Aorta (tissue), 5 donors: ENCODE measurements at places on chromosomes 1 and 21. TPM values are rescaled to one million over a fixed set of nuclear protein-coding genes. Genes with fewer than 3 reads are reported as not detected.

Gene SPRR2G
- polyA plus RNA-seq: not detected

Gene ACTL8
- not detected for polyA plus RNA-seq

Gene IL6R
- 3.6 TPM for polyA plus RNA-seq

Gene AIRE
- polyA plus RNA-seq: not detected

Gene CD1E
- polyA plus RNA-seq: not detected

Gene CFAP57
- under 0.01 TPM for polyA plus RNA-seq

Gene GRIK1
- polyA plus RNA-seq: not detected

Gene RSRP1
- polyA plus RNA-seq: 60.1 TPM

DNA sequence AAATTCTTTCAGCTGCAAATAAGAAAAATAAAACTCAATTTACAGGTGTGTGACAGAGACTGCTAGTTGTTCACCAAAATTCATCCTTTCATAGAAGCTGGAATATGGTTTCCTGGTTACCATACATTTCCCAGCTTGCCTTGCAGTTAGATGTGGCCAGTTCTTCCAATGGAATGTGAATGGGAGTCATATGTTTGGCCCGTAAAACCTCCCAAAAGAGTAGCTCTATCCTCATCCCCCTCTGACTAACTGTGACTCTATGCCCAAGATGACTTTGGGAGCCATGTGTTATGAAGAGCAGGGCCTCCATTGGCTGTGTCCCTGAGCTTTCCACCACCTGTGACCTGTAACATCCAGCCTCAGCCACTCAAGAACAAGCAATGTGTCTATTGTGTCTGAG is 90.6 kb upstream of the NGF start:
- H3K27ac ChIP-seq: no peak overlapping the region
- H3K4me1 ChIP-seq: no peaks in the 10 kb centered on the region
- H3K4me3 ChIP-seq: no peak overlapping the region
- DNase-seq: no peak
- H3K36me3 ChIP-seq: no peaks in the 10 kb centered on the region

- no peaks in the 10 kb centered on the region for H3K36me3 ChIP-seq
- no peak overlapping the region for H3K27ac ChIP-seq
These were observed 7.2 kb downstream of the ZDHHC18 start for GRCh38 chr1:26833432-26834405.

DNA sequence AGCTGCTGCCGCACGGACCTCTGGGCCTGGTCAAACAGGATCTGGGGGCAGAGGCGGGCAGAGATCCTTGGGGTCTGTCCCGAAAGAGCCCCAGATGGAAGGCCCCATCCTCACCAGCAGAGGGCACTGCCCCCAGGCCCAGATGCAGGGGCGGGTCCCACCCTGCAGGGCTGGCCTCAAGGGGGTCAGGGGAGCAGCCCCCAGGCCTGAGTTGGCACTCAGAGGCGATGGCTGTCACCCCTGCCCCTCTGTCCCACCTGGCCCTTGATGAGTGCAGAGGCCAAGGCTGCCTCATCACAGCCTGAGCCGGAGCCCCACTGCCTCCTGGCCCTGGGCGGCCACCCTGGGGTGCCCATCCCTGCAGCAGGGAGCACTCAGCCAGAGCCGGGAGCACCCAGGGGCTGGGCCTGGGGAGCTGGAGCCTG is 5.7 kb downstream of the ACAP3 start:
- no peaks in the 10 kb centered on the region for H3K4me1 ChIP-seq
- DNase-seq: no peak
- H3K4me3 ChIP-seq: no peak overlapping the region

GRCh38 chr1:44621841-44622286 is 52.4 kb downstream of the TMEM53 start:
- no peaks in the 10 kb centered on the region for H3K4me1 ChIP-seq
- H3K27ac ChIP-seq: no peak overlapping the region
- no peaks in the 10 kb centered on the region for H3K27me3 ChIP-seq
- H3K4me3 ChIP-seq: no peak overlapping the region
- peak; percentile 26 for DNase-seq

DNA sequence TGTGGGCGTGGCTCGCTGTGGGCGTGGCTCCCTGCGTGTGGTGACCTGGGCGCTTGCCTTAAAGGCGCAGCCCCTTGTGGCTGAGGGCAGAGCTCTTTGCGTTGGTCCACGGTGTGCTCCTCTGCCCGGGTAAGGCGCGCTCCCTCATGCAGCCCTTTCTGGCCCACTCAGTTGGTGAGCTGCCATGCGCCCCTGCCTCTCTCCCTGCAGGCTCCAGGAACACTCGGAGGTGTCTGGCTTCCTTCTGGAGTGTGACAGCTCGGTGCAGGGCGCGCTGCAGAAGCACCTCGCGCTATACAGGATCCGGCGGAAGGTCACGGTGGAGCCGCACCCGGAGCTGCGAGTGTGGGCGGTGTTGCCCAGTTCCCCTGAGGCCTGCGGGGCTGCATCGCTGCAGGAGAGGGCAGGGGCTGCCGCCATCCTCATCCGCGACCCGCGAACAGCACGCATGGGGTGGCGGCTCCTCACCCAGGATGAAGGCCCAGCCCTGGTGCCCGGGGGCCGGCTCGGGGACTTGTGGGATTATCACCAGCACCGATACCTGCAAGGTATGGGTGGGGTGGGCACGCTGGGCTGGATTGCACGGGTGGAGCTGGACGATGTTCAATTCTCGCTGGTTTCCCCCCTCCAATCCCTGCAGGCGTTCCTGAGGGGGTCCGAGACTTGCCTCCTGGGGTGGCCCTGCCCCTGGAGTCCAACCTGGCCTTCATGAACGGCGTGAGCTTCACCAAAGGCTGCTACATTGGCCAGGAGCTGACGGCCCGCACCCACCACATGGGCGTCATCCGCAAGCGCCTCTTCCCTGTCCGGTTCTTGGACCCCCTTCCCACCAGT is 9.1 kb downstream of the IBA57 start:
- H3K27ac ChIP-seq: no peak overlapping the region
- H3K4me3 ChIP-seq: no peak overlapping the region
- H3K4me1 ChIP-seq: no peaks in the 10 kb centered on the region
- no peaks in the 10 kb centered on the region for H3K27me3 ChIP-seq
- DNase-seq: no peak

GRCh38 chr21:44519346-44520325 is 20.4 kb downstream of the KRTAP10-1 start:
- peak; percentile 24 for DNase-seq
- no peaks in the 10 kb centered on the region for H3K36me3 ChIP-seq
- H3K4me1 ChIP-seq: no peaks in the 10 kb centered on the region
- no peaks in the 10 kb centered on the region for H3K27me3 ChIP-seq
- H3K27ac ChIP-seq: no peak overlapping the region
- no peak overlapping the region for H3K4me3 ChIP-seq

DNA sequence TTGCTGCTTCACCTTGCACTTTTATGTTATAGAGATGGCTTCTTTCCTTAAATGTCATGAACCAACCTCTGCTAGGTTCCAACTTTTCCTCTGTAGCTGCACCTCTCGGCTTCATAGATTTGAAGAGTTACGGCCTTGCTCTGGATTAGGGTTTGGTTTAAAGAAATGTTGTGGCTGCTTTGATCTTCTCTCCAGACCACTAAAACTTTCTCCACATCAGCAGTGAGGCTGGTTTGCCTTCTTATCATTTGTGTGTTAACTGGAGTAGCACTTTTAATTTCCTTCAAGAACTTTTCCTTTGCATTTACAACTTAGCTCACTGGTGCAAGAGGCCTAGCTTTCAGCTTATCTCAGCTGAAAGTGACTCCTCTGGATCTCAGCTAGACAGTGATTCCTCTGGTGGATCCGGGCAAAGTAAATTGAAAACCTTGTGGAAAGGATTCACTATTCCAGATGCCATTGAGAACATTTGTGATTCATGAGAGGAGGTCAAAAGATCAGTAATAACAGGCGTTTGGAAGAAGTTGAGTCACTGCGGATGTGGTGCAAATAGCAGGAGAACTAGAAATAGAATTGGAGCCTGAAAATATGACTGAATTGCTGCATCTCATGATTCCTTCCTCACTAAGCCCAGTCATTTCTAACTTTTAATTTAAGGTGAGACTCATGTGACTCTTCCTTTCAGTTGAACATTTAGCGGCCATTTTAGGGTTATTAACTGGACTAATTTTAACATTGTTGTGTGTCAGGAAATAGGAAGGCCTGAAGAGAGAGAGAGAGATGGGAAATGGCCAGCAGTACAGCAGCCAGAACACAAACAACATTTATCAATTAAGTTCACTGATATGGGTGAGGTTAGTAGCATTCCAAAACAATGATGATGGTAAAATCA is 16.2 kb upstream of the RGS1 start:
- no peaks in the 10 kb centered on the region for H3K36me3 ChIP-seq
- H3K27ac ChIP-seq: peak overlapping the region; percentile 88
- H3K27me3 ChIP-seq: no peaks in the 10 kb centered on the region
- no peak overlapping the region for H3K4me3 ChIP-seq

- no peaks in the 10 kb centered on the region for H3K27me3 ChIP-seq
- no peak overlapping the region for H3K4me3 ChIP-seq
- no peak overlapping the region for H3K27ac ChIP-seq
- no peaks in the 10 kb centered on the region for H3K36me3 ChIP-seq
These were observed 1.6 kb downstream of the ABCA4 start for GRCh38 chr1:94119306-94119705.

GRCh38 chr1:66549017-66549416 is 15.1 kb downstream of the SGIP1 start:
- peaks cover 9% of the 10 kb centered on the region for H3K4me1 ChIP-seq
- DNase-seq: no peak
- no peak overlapping the region for H3K27ac ChIP-seq
- no peaks in the 10 kb centered on the region for H3K27me3 ChIP-seq
- H3K36me3 ChIP-seq: peaks cover 3% of the 10 kb centered on the region
- H3K4me3 ChIP-seq: no peak overlapping the region

DNA sequence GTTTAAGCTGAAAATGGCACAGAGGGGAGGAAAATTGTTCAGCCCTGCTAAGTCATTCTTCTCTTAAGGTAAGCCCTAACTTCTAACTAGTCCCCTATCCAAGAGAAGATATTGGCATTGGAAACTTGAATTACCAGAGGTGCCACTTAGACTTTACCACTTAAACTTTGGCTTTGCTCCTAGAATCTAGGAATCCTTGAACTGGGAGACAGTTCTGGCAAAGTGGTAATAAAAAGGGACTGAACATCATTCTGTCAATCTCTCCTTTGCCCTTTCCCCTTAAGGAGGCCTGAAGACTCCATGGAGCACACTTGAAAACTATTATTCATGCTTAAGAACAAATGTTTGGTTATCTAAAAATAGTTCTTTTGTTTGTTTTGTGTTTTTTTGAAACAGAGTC is 8.4 kb downstream of the ATP1A4 start:
- H3K27ac ChIP-seq: peak overlapping the region; percentile 64
- H3K4me3 ChIP-seq: no peak overlapping the region
- H3K4me1 ChIP-seq: peaks cover 3% of the 10 kb centered on the region
- H3K36me3 ChIP-seq: no peaks in the 10 kb centered on the region
- H3K27me3 ChIP-seq: no peaks in the 10 kb centered on the region
- no peak for DNase-seq

- H3K4me3 ChIP-seq: no peak overlapping the region
- no peak for DNase-seq
- H3K4me1 ChIP-seq: no peaks in the 10 kb centered on the region
- H3K36me3 ChIP-seq: no peaks in the 10 kb centered on the region
- H3K27me3 ChIP-seq: no peaks in the 10 kb centered on the region
These were observed 122.8 kb downstream of the PLPP3 start for GRCh38 chr1:56456435-56457101.

DNA sequence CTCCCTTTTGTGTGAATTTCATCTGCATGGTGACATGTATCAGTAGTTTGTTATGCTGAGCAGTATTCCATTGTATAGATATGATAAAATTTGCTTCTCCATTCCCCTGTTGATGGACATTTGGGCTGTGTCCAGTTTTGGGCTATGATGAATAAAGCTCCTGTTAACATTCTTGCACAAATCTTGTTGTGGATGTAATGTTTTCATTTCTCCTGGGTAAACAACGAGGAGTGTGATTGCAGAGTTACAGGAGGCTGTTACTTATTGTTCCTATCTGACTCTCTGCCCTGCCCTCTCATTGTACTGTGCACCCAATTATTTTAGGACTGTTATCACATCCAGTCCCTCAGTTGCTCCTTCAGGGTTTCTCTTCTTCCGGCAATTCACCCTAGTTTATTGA is 24.2 kb downstream of the MAPKAPK2 start:
- H3K4me1 ChIP-seq: peaks cover 23% of the 10 kb centered on the region
- no peak for DNase-seq
- no peaks in the 10 kb centered on the region for H3K27me3 ChIP-seq
- H3K27ac ChIP-seq: no peak overlapping the region
- H3K36me3 ChIP-seq: no peaks in the 10 kb centered on the region
- no peak overlapping the region for H3K4me3 ChIP-seq

GRCh38 chr1:111484391-111485026 is 10.7 kb downstream of the C1orf162 start:
- no peaks in the 10 kb centered on the region for H3K27me3 ChIP-seq
- no peaks in the 10 kb centered on the region for H3K36me3 ChIP-seq
- H3K27ac ChIP-seq: no peak overlapping the region
- no peaks in the 10 kb centered on the region for H3K4me1 ChIP-seq
- no peak overlapping the region for H3K4me3 ChIP-seq

DNA sequence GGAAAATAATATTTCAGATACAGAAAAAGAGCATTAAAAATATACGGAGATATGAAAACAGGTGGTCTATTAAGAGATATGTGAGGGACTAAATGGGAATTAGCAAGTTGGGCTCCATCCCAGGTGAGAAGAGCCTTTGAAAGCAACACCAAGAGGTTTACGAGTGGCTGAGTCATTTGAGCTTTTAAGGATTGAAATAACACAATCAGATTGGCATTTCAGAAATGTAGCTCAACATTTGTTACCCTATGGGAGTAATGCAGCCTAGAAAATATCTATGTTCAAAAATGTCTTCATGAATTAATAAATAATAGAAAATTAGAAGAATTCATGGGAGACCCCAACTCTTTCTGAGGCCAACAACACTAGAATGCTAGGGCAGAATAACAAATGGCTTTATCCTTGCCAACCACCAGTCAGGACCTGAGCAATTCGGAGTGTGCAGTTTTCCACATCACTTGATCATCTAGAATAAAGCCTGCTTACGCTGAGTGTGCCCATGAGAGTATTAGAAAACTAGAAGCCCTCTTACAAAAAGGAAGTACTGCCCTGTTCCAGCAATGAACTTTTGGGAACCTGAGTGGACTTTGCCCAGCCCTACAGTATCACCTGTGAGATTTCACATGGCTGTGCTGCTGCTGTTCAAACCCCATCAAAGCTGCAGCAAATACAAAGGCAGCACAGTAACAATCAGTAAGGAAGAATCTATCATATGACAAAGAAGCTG is 538.0 kb upstream of the CAMK1G start:
- H3K27me3 ChIP-seq: no peaks in the 10 kb centered on the region
- no peak overlapping the region for H3K27ac ChIP-seq
- no peaks in the 10 kb centered on the region for H3K36me3 ChIP-seq
- H3K4me3 ChIP-seq: no peak overlapping the region
- no peaks in the 10 kb centered on the region for H3K4me1 ChIP-seq
- no peak for DNase-seq

DNA sequence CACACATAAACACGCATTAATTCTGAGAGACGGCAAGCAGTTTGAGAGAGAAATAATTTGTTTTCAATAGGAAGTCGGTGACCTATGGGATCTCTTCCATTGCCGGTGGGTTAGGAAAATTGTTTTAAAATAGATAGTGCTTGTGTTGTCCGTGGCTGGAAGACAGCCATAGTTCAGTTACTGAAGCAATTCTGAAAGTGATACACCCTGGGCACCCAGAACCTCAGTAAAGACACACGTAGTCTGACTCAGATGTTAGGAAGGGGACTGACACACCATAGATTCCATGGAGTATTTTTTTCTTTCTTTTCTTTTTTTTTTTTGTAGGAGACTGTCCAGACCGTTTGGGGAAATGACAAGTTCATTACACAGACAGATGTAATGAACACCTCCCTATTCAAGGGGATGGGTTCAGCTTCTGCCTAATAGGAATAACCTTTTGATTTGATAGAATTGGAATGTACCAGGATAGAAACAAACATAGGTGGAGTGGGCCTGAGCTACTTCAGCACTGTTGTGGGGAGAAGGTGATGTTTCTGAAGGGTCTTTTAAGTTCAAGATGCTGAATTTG is 1.6 kb downstream of the C1orf21 start:
- H3K36me3 ChIP-seq: no peaks in the 10 kb centered on the region
- H3K27ac ChIP-seq: no peak overlapping the region
- DNase-seq: no peak
- H3K4me3 ChIP-seq: peak overlapping the region; percentile 99
